Right ventricle myocardium inferior (tissue), 1 donor: ENCODE measurements at places on chromosomes 7 and 10.

- no peak for DNase-seq
Measured at GRCh38 chr10:13376297-13376696, 28.2 kb upstream of the SEPHS1 start.

- no peak for DNase-seq
Measured at GRCh38 chr10:30032125-30032524, 27.3 kb downstream of the JCAD start.

DNA sequence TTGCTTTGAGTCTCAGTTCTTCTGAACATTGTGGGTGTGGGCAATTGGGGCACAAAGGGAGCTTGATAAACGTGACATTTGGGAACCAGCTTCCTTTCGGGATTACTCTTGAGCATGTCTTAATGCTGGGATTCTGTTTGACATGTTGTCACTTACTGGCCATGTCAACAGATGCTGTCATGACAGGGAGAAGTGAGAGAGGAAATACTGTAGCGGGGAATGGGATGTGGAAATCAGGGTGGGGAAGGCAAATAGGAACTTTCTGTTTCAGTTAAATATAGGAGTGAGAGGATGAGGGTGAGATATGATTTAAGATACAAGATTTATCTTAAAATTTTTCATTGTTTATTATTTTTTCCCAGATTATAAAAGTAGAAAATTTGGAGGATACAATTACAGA, 83.9 kb downstream of the SEC23IP start:
- DNase-seq: no peak

DNA sequence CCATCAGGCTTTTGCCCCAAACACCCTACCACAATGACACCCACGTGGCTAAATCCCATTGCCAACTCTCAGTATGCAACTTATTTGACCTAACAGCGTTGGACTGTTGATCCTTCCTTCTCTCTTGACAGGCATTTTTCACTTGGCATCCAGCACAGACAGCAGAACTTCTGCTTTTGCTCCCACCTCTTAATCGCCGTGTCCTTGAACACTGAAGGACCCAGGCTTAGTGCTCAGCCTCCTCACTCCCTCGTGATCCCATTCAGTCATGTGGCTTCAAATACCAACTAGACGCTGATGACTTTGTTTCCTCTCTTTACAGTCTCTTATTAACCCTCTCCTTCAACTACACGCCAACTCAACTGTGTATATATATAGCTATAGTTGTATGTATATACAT, 25.0 kb downstream of the ZFAND2A start:
- DNase-seq: no peak

DNA sequence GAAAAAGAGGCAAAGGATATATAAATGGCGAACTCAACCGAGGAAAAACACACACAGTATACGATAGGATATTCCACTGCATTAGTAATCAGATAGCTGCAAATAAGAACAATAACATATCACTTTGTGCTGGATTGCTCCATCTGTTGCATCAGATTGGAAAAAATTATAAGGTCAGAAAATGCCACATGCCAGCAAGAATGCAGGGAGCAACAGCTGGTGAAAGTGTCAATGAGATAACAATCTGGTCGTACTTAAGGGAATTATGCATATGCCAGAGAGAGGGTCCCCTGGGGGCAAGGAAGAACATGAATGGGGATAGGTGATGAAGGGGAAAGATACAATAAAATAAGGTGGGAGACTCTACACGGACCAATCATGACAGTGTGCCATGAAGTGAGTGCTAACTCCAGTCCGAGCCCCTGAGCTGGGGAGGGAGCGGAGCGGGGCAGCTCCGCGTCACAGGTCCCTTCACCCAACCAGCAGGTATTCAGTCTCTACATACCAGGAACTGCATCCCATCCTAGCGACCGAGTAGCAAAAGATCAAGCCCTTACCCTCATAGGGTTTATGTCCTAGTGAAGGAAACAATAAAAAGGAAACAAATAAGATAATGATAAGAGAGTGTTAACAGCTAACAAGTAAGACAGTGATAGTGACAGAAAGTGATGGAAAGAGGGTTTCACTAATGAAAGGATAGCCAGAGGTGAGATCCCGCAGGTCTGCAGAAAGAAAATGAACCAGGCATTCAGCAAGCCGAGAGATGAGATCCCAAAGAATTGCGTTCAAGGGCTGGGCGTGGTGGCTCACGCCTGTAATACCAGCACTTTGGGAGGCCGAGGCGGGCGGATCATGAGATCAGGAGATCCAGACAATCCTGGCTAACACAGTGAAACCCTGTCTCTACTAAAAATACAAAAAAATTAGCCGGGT, 9.4 kb downstream of the MPP7 start:
- DNase-seq: no peak

DNA sequence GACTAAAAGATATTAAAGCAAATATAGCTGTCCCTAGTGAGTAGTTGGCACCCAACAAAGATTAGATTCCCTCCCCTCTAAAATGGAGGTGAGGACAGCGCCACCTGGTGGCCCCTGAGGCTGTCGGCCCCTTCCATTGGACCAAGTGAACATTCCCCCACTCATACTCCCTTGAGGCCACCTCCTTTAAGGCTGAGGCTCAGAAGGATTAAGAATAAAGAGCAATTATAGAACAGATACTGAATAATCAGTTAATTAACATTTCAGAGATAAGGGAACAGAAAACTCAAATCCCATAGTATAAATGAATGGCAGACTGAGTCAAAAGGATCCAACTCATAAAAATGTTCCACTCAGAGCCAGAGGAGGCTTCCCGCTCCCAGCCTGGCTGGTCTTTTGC, 130.4 kb upstream of the GHITM start:
- DNase-seq: no peak

DNA sequence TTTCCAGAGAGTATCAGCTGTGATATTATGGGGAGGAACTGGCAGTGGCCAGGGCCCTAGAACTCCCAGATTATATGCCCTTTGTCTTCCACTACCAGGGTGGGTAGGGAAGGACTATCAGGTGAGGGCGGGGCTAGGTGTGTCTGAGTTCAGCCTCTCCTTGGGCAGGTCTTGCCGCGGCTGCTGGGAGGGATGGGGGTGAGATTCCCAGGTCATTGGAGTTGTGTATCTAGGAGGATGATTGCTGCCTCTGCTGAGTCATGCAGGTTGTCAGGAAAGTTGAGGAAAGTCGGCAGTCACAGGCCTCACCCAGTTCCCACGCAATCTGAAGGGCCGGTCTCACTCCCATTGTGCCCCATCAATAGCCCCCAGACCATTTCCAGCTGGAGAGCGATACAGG, 185.2 kb downstream of the DKK1 start:
- DNase-seq: no peak

GRCh38 chr7:27399791-27400567, 157.4 kb downstream of the EVX1 start:
- no peak for DNase-seq

- no peak for DNase-seq
Measured at GRCh38 chr10:36171556-36171952, 529.5 kb upstream of the FZD8 start.

- peak; percentile 59 for DNase-seq
Measured at GRCh38 chr7:2010101-2010500, 222.6 kb downstream of the MAD1L1 start.

DNA sequence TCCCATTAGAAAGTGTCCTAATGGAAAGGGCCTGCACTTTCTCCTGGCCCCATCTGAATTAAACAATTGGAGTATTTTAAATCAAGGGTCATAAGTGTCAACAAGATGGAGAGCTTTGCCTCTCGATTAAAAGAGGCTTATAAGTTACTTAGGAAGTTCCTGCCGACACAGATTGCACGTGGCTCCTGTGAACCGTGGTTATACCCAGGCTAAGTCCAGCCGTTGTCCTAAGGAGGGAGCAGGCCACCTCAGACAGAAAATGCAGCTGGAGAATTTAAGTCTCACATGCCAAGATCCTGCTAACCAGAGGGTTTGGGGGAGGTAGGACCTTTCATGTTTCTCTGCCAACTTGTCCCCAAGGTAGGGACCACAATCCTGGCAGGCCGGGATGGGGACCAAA, 626.5 kb upstream of the GALNT17 start:
- DNase-seq: no peak

DNA sequence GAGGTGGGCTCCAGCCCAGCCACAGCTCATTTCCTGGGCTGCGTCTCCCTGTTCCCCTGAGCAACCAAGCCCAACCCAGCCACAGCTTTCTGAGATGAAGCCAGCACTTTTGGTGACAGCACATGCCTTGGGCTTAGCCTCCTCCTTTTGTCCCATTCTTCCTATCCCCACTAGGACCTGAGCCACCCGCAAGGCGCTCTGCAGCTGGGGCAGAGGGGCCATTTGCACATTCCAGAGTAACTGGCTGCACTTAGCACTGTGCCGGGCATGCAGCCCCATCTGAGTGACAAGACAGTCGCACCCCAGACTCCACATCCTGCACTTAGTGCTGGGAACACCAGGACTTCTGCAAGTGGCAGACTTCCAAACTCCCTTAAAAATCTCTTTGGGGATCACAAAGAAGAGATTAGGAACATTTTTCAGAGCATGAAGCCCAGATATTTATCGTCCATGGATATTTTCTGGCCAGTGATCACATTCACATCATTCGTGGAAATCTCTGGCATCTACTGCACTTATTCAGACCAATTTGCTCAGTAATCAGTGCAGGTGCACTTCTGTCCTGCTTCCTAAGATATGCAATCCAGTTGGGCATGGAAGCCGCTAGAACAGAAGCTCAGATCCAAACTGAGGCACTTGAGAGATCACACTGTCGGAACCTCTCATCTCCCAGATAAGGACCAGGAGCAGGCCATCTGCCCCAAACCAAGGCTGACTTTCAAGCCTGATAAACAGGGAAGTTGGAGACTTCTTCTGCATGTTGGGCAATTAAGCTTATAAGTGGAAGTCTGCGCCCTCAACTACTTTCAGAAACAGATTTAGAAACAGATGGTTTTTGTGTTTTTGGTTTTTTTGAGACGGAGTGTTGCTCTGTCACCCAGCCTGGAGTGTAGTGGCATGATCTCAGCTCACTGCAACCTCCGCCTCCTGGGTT, 26.4 kb downstream of the CHST15 start:
- DNase-seq: no peak

DNA sequence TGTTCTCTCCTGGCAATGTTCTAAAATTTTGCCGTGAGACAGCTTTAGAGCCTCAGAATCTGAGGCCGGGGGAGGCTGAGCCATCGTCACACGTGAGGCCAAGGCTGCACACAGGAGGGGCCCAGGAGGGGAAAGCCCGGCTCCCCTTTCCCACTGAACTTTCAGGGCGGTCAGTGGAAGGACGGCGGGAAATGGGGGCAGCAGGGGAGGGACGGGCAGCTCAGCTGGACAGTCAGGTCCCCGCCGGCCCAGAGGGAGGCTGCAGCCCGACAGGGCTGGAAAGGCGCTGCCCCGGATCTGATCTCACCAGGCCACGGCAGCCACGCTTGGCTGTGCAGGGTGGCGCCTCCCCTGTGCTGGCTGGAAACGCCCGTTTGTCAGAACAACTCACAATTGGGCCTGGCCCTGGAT, 43.3 kb upstream of the ADGRA1 start:
- DNase-seq: peak; percentile 73

- DNase-seq: no peak
Measured at GRCh38 chr10:81179805-81180452, 642.2 kb downstream of the SH2D4B start.

DNA sequence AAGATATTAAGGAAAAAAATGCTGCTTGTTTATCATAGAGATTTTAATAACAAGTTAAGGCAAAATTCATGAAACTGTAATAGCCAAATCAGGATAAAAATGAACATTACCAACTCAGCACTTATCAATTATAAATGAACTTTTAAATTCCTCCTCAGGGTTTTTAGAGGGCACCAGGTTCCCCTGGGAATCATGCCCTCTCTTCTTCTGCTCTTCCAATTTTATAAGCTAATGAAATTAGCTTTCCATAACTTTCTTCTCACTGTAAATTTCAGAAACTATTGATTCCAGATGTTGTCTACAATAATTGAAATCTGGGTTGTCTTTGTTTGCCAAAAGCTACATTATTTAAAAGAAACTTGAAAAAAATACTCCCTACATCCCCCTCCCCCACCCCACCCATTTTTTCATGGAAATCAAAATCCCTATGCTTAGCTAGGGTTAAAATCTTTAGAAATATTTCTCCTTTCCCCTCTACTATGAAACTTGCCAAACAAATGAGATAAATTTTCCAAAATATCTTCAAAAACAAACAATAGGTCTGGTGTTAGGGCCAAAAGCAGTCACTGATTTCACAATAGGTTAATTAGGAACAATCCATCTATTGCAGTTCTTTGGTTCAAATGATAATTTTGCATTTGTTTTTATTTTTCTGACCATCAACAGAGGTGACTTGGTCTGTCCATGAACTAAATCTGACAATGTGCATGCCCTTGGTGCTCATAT, 187.7 kb downstream of the DOCK4 start:
- DNase-seq: no peak

GRCh38 chr7:116732788-116733694, 61.0 kb downstream of the MET start:
- DNase-seq: no peak

DNA sequence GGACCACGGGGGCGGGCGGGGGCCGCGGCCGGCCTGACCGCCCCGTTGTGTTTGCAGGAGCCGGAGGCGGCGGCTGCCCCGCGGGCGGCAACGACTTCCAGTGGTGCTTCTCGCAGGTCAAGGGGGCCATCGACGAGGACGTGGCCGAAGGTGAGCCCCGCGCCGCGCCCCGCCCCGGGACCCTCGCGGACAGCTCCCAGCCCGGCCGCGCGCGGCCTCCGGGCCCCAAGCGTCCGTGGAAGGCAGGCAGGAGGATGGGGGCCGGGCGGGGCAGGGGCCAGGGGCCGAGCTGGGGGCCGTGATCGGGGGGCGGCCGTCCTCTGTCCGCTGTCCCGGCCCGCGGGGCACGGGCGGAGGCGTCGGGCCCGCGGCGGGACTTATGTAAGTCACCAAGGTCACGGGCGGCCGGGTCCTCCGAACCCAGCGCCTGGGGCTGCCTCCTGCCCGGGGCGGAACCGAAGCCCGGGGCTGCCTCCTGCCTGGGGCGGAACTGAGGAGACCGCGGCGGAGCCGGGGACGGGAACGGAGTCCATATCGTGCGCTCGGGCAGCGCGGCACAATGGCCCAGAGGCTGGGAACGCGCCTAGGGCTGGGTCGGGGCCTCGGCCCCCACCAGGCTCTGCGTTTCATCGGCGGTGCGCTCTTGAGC, 497 bp downstream of the PPP2R2D start:
- DNase-seq: peak; percentile 88

DNA sequence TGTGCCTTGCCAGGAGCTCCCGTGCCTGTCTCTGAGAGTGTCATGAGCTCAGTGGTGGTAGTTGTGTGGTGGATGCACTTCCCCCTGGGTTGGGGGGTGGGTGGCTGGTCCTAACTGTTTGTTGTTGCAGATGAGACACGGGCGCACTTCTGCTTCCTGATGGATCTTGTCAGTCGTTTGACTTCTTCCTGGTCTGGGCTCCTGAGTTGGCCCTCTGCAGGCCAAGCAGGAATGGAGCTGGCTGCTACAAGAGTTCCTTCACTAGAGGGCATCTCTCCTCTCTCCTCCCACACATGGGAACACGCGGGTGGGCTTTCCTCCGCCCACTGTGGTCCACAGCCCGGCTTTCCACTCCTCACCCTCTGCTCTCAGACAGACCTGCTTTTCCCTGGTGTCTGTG, 82.0 kb downstream of the BMS1 start:
- no peak for DNase-seq

DNA sequence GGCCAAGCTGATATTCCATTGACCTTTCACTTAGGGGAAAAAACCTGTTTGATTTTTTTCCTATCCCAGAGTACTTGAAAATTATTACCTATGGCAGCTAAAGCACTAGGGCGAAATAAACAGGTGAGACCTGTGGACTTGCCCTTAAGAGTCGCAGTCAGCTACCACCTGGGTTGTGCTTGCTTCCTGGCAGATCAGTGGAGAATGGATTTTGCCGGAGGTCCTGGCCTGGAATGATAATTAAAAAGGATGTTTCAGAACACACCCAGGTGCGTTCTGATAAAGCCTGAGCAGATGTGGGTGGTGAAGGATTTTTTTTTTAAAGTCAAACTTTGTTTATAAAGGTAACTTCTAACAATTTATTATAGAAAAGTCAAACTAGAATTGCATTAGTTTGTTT, 59.1 kb downstream of the AUTS2 start:
- no peak for DNase-seq
